IMR-90 (cell line): ENCODE measurements at places on chromosomes 4 and X. TPM values are rescaled to one million over a fixed set of nuclear protein-coding genes. Genes with fewer than 3 reads are reported as not detected.

GRCh38 chr4:7771541-7772507 lies 167.8 kb downstream of the AFAP1 start:
- no peak overlapping the region for H3K27ac ChIP-seq
- peaks cover 91% of the 10 kb centered on the region for H3K36me3 ChIP-seq
- no peaks in the 10 kb centered on the region for H3K4me1 ChIP-seq
- DNase-seq = no peak
- no peak overlapping the region for H3K4me3 ChIP-seq

DNA sequence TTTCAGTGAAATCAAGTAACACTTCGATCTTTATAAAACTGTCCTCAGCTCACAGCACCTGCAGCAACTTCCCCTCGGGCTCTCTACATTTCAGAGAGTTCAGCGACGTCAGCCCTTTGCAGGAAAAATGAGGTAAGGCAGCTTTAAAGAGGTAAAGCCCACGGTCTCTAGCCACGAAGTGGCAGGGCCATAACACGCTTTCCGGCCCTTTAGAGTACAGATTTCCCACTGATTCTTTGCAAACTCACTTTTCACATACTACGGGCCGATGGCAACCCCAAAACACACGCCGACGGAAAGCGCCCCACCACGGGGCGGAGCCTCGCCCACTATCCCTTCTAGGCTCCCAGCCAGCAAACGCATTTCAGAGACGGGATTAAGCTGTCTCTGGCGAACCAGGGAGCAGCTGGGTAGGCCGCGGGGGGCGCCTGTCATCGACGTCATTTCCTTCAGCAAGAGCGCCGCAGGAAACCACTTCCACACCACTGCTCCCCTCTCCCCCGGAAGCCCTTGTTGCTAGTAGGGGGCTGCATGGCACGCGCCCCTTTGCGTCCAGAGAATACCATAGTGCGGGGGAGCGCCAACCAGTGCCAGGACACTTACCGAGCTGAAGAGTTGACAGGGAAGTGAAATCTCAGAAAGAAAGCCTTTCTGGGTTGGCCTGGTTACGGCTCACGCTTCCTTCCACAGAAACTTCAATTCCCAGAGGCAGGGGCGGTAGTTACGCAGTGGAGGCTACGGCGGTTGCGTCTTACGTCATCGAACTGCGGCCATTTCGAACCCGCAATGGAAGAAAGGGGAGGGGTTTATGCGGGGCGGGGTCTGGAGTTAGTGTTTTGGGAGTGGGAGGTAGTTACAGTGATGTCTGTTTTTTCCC lies at the start of gene TRMT10A:
TRMT10A (minus strand) TSS at position 730 of the 877 bp plus-strand sequence. CDS start 4,701 bp downstream, outside the sequence.
- peak; percentile 98 for DNase-seq
- H3K36me3 ChIP-seq = no peaks in the 10 kb centered on the region
- no peaks in the 10 kb centered on the region for H3K27me3 ChIP-seq
- H3K4me1 ChIP-seq = no peaks in the 10 kb centered on the region
- peak within 1 kb of the TSS; percentile 78 for H3K4me3 ChIP-seq

Gene ADH7
- not detected in 2 replicates for total RNA-seq

DNA sequence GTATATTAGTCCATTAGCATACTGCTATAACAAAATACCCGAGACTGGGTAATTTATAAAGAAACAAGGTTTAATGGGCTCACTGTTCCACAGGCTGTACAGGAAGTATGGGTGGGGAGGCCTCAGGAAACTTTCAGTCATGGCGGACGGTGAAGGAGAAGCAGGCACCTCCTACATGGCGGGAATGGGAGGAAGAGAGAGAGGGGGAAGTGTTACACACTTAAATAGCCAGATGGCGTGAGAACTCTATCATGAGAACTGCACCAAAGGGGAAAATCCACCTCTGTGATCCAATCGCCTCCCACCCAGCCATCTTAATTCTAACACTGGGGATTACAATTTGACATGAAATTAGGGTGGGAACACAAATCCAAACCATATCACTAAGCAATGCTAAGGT lies 98.9 kb upstream of the SH3RF1 start:
- H3K27me3 ChIP-seq = no peaks in the 10 kb centered on the region
- DNase-seq = no peak
- no peaks in the 10 kb centered on the region for H3K4me1 ChIP-seq

GRCh38 chr4:115515366-115515765 lies 401.9 kb upstream of the NDST4 start:
- no peaks in the 10 kb centered on the region for H3K4me1 ChIP-seq
- no peak overlapping the region for H3K27ac ChIP-seq
- no peak for DNase-seq
- H3K4me3 ChIP-seq = no peak overlapping the region

GRCh38 chr4:55920571-55920970 lies 28.2 kb upstream of the CEP135 start:
- no peaks in the 10 kb centered on the region for H3K27me3 ChIP-seq
- H3K4me1 ChIP-seq = 0 out of 2 replicates have a peak, but pooled peaks cover 1% of the 10 kb centered on the region
- no peak for DNase-seq
- no peak overlapping the region for H3K4me3 ChIP-seq
- no peaks in the 10 kb centered on the region for H3K36me3 ChIP-seq
- no peak overlapping the region for H3K27ac ChIP-seq

Gene TBC1D9
- 15.2 and 16.9 TPM in 2 replicates for total RNA-seq

DNA sequence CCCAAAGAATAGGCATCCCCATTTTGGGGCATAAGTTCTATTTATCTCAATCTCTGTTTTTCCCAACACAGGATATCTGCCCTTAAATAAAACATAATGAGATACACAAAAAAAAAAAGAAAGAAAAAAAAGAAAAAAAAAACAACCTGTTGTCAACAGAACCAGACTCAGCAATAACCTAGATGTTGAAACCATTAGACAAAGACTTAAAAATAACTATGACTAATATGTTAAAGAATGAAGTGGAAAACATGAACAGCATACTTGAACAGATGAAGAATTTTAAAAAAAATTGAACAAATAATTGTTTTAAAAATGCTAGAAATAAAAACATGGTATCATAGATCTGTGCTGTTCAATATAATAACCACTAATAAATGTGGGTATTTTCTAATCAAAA lies 93.4 kb upstream of the RXFP1 start:
- H3K36me3 ChIP-seq = no peaks in the 10 kb centered on the region
- H3K27ac ChIP-seq = no peak overlapping the region
- peak; percentile 31 for DNase-seq
- H3K27me3 ChIP-seq = no peaks in the 10 kb centered on the region
- H3K4me1 ChIP-seq = no peaks in the 10 kb centered on the region

Gene MORF4L2
- total RNA-seq = 1,218 and 1,398 TPM in 2 replicates

GRCh38 chr4:8910100-8910821 lies 38.6 kb upstream of the HMX1 start:
- no peaks in the 10 kb centered on the region for H3K4me1 ChIP-seq
- no peaks in the 10 kb centered on the region for H3K27me3 ChIP-seq
- no peak overlapping the region for H3K4me3 ChIP-seq
- no peaks in the 10 kb centered on the region for H3K36me3 ChIP-seq
- no peak overlapping the region for H3K27ac ChIP-seq
- DNase-seq = no peak

DNA sequence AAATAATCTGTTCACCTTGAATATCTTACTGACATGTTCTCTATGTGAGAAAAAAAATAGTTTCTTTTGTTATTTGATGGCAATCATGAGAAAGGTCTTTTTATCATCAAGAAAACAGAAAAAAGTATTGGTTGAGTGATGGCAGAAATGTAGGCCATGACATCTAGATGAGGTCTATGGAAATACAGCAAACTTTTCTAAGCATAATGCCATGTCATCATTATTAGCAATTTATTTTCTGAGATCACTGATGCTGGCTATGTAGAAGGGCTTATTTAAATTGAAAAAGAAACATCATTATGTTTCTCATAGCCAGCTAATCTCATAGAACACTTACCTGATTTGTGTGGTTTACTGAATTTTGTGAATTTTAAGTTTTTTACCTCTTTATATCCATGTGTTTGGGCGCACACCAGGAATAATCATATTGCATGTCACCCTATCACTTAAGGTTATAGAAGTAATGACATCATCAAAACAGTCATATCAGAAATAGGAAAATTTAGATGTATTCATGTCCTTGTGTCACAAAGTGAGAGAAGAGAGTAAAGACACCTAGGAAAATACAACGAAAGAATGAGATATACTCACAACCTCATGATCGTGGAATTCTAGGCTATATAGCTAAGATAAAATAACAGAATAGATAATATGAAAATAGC lies 22.4 kb downstream of the UGT2A3 start:
- no peaks in the 10 kb centered on the region for H3K4me1 ChIP-seq
- no peak overlapping the region for H3K4me3 ChIP-seq

DNA sequence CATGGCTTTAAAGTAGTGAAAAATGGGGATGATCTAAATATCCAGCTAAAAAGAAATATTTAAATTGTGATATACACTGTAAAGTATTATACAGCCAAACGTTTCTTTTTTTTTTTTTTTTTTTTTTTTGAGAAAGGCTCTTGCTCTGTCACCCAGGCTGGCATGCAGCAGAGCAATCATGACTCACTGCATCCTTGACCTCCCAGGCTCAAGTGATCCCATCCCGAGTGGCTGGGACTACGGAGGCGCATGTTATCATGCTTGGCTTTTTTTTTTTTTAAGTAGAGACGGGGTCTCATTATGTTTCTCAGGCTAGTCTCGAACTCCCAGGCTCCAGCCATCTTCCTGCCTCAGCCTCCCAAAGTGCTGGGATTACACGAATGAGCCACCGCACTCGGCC lies 17.1 kb downstream of the SMIM14 start:
- H3K36me3 ChIP-seq = 0 out of 2 replicates have a peak, but pooled peaks cover 3% of the 10 kb centered on the region
- peak overlapping the region; percentile 65 for H3K27ac ChIP-seq
- H3K27me3 ChIP-seq = no peaks in the 10 kb centered on the region
- peaks cover 6% of the 10 kb centered on the region for H3K4me1 ChIP-seq
- no peak overlapping the region for H3K4me3 ChIP-seq

Gene MAML3
- total RNA-seq = 0.90 and 1.1 TPM in 2 replicates

Gene EREG
- total RNA-seq = 0.36 and 1.1 TPM in 2 replicates

DNA sequence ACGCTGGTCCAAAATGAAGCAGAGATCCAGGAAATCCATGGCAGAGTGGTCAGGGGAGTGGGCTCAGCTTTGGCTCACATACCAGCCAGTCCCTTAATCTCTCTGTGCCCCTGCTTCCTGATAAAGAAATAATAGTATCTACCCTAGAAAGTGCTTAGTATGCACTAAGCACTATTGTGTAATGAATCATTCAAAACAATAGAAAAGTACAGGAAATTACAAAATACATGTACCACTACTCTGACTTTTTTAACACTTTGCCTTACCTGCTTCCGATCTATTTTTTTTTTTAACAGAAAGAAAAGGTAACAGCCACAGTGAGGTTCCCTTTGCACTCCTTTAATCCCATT lies 49.9 kb downstream of the TBC1D9 start:
- H3K27ac ChIP-seq = no peak overlapping the region
- H3K27me3 ChIP-seq = no peaks in the 10 kb centered on the region
- no peak for DNase-seq
- no peaks in the 10 kb centered on the region for H3K36me3 ChIP-seq

DNA sequence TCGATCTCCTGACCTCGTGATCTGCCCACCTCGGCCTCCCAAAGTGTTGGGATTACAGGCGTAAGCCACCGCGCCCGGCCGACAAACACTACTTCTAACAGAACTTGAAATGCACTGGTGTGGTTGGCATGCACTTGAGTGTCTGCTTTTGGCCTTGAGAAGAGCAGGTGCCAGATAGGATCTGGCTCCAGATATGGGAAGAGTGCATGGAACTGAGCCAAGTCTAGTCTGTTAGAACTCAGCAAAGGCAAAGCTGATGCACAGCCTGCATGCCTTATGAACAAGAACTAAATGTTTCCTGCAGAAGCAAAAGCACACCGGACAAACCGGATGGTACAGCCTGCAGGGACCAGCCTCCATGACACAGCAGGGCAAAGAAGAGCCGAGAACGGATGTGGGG lies 35.1 kb upstream of the TBL1X start:
- H3K36me3 ChIP-seq = no peaks in the 10 kb centered on the region
- H3K4me1 ChIP-seq = no peaks in the 10 kb centered on the region; the same call in 1 of the 2 replicates
- no peak overlapping the region for H3K27ac ChIP-seq
- no peaks in the 10 kb centered on the region for H3K27me3 ChIP-seq
- H3K4me3 ChIP-seq = no peak overlapping the region

DNA sequence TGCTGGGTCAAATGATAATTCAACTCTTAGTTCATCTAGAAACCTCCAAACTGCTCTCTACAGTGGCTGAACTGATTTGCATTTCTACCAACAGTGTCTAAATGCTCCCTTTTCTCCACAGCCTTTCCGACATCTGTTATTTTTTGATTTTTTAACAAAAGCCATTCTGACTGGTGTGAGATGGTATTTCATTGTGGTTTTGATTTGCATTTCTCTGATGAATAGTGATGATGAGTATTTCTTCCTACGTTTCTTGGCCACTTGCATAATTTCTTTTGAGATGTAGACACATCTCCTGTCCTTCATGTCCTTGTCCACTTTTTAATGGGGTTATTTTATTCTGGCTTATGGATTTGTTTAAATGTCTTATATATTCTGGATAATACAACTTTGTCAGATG lies 298.2 kb upstream of the ARSJ start:
- no peak overlapping the region for H3K4me3 ChIP-seq
- peak; percentile 70 for DNase-seq
- H3K36me3 ChIP-seq = no peaks in the 10 kb centered on the region; the same call in 1 of the 2 replicates
- no peak overlapping the region for H3K27ac ChIP-seq

Gene TASL
- total RNA-seq = not detected in 2 replicates

Gene PRSS12
- 51.1 and 62.2 TPM in 2 replicates for total RNA-seq

- peak; percentile 68 for DNase-seq
- peak overlapping the region; percentile 93 for H3K4me3 ChIP-seq
- no peaks in the 10 kb centered on the region for H3K27me3 ChIP-seq
- peaks cover 5% of the 10 kb centered on the region for H3K4me1 ChIP-seq
- peak overlapping the region; percentile 67 for H3K27ac ChIP-seq
Observed at GRCh38 chr4:102759831-102760644, 730 bp downstream of the MANBA start.

Gene MAP3K15
- total RNA-seq = under 0.01 TPM in 2 replicates

- DNase-seq = no peak
- H3K27me3 ChIP-seq = no peaks in the 10 kb centered on the region
- H3K27ac ChIP-seq = no peak overlapping the region
Observed at GRCh38 chr4:156827519-156827918, 144.1 kb downstream of the PDGFC start.
